NCI-H69 (cell line): ENCODE measurements at places on chromosomes 5 and 9.

DNA sequence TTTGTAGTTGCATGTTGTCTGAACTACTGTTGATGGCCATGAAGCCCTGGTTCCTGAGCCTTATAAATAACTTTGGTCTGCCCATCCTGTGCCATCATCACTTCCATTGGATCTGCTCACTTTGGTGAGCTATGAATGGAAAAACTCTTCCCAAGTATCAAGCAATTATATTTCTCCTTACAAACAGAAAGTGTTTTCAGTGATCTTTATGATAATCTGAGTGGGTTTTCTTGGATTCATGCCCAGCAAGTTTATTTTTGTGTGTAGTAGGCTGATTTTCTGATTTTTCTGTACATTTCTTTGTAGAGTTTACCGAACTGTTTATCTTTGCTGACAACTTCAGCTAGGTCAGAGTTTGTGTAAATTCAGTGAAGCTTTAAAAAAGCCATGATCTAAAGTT lies 31.0 kb downstream of the CAMK4 start:
- DNase-seq, result no peak

DNA sequence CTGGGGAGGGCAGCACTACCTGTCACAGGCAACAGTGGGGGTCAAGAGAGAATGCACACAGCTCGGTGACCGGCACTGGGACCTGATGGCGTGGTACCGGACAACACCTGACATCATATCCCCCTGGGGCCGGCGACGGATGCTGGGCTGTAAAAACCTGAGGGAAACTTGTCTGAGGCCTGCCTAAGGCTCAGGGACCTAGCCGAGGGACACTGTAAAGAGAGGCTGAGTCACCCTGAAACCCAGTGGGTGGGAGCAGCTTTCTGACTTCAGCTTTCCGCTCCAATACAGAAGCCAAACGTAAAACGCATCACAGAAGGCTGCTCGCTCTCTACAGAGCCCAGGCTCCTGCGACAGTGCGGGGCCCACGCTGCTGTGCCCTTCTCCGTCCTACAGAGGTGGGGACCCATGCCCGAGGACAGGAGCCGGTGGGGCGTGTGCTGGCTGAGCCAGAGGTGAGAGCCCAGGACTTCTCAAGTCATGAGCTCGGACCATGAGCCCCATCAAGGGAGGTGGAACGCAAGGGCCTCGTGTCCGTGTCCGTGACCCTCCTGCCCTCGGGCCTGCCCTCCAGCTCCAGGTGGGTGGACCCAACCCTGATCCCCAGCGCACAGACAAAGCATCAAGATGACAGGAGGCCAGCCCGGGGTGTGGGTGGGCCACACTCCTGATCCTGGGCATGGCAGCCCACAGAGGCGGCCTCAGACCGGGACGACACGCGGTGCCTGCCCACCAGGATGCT lies 5.3 kb downstream of the RALGDS start:
- no peak for DNase-seq

GRCh38 chr5:103793595-103794182 lies 231.1 kb upstream of the NUDT12 start:
- DNase-seq, result no peak

GRCh38 chr5:79886925-79887655 lies 104.0 kb downstream of the MTX3 start:
- no peak for DNase-seq

- DNase-seq, result peak; percentile 30
Measured at GRCh38 chr9:76891874-76892273, 14.0 kb downstream of the PRUNE2 start.

- peak; percentile 80 for DNase-seq
Measured at GRCh38 chr5:132180134-132180745, 47.4 kb downstream of the P4HA2 start.

DNA sequence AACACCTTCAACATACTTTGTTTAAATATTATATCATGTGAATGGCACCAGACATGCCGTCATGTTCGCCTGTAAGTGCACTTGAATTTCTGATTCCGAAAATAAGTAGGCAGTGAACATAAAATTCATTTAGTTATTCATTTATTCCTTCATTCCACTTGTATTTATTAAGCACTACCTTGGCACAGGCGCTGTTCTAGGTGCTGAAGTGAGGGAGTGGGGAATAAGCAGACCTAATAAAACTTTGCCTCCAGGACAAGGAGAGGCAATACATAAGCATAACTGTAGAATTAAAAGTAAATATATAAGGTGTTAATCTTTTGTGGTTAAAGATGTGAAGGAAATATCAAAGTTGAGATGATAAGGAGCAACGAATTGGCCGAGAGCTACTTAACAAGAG lies 297.4 kb downstream of the TENT4A start:
- DNase-seq, result no peak

DNA sequence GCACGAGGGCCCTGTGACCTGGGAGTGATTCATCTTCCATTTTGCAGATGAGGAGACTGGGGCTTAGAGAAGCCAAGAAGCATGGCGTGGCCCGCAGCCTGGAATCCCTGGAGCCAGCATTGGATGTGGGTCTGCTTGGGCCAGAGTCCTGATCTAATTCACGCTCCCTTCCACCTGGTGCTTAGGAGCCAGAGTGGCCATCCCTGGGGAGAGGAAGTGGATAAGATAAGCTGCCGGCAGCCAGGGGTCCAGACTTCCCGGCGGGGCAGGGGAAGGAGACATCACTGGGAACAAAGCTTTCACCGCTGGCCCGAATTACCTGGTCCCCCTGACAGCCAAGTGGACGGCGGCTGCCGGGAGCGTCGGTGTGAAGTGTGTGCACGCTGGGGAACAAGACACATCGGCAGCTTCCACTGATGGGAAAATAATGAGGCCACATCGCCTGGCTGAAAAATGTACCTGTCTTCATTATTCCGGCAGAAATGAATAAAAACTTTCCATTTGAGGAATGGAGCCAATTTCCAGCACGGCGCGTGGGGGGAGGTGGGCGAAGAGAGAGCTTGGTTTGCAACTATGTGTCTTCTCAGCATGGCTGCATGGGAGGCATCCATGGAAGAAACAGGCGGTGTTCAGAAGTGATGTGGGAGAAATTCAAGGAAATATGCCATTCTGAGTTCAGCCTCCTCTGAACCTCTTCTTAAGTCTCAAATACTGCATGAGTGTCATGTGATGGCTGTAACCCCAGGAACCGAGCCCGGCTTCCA lies 78.5 kb downstream of the OLFM1 start:
- no peak for DNase-seq

DNA sequence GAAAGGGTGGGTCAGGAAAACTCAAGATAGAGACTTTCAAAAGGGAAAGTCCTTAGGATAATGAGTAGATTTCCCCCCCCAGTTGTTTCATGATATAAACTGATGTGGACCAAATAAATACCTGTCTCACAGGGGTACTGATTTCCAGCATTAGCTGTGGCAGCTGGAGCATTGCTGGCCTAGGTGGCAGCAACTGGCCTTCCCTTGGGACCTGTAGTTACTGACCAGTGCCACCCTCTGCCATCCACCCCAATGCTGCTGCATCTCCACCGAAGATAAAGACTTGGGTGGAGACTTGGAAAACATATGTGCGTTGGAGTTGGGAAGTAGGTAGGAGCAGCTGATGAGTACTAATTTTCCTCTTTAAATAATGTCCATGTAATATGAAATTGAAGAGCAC lies 71.8 kb downstream of the SYK start:
- no peak for DNase-seq

DNA sequence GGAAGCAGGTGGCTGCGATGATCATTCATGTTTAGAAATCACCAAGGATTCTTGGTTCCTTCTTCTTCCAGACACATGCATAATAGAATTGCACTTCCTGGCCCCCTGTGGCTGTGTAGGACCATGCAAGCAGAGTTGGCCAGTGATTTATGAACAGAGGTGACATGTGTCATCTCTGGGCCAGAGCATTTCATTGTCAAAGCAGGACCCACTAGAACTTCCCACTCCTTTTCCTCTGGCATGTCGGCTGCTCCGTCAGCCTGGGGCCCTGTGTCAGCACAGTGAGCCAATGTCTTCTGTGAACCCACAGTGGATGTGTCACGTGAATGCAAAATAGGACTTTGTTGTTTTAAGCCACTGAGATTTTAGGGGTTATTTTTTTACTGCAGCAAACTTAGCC lies 59.2 kb downstream of the HSD17B3 start:
- DNase-seq, result peak; percentile 5

GRCh38 chr9:34502891-34503290 lies 19.9 kb downstream of the ENHO start:
- peak; percentile 71 for DNase-seq

DNA sequence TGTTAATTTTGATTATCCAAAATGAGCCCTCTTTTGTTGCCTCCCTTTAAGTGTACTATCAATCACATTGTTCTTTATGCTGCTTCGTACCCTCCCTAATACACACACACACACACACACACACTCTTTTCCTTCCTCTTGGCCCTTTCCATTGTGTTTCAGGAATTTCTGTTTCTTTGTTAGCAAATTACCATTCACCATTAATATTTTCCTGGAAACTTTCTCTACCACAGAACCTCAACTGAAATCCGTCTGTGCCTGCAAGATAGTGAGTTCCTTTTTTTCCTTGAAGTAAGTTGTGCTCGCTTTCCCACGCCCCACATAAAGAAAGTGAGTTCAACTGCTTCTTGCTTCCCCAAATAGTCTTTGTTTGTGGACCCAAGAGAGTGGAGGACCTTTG lies 61.8 kb downstream of the SMIM15 start:
- DNase-seq, result no peak

- DNase-seq, result no peak
Measured at GRCh38 chr5:135156337-135156714, 122.3 kb upstream of the PITX1 start.

- DNase-seq, result no peak
Measured at GRCh38 chr9:72554221-72554641, 32.8 kb downstream of the TMC1 start.

GRCh38 chr5:154547551-154547950 lies 69.5 kb upstream of the HAND1 start:
- no peak for DNase-seq

- no peak for DNase-seq
Measured at GRCh38 chr5:131224387-131225201, 39.3 kb upstream of the CDC42SE2 start.

DNA sequence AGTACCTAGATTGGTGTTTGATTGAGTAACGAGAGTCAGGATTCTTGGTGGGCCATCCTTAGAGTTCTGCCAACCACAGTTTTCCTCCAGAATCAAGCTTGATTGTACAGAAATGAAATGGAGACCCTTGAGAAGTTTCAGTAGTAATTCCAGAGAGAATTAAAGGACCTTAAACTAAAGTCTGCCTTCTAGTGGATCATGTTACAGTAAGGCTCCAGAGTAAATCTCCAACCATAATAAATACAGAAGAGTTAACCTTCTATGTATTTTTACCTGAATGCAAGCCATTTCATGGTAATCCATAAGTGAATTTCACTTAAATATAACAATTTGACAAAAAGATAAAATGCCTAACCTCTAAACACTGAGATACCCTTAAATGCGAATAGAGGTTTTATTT lies 53.0 kb upstream of the CNTLN start:
- no peak for DNase-seq

- DNase-seq, result peak; percentile 96
Measured at GRCh38 chr5:137395011-137395755, 103.9 kb downstream of the SPOCK1 start.

DNA sequence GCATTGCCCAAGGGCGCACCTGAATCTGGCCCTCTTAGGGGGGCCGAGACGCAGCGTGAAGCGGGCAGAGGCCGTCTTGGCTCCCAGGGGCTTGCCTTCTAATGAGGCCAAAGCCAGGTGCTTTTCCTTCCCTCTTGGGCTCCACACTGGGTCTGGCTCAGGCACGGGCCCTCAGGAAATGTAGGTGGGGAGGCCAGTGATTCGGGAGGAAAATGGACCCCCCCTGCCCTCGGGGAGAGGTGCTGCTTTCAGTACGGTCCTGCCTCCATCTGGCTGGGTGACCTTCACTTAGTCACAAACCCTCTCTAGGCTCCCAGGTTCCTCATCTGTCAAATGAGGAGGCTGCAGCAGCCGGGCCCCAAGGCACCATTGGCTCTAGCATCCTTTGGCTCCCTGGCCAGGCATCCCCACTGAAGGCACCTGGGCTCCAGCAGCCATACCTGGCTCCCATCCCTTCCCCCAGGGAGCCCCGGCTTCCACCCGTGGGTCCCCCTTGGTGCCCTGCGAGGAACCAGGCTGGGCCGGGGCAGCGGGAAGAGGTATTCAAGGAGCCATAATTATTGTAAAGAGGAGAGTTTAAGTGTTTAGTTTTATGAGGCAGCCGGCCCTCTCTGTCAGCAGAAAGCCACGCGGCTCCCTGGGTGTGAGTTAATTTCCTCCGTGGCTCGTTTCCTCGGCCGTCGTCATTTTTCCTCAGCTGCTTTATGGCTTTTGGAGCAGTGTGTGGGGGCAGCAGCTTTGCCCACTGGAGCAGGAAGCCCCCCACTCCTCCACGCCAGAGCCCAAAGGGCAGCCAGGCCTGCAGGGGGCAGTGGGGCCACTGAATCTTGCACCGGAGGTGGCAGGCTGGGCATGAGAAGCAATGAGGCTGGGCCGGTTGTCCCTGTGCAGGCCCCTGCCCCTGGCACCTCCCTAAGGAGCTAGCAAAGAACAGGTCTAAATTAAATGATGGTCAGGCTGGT lies 24.9 kb upstream of the UNC5A start:
- peak; percentile 57 for DNase-seq

GRCh38 chr5:155128786-155129512 lies 115.4 kb downstream of the KIF4B start:
- no peak for DNase-seq

GRCh38 chr9:2285416-2286332 lies 270.5 kb downstream of the SMARCA2 start:
- DNase-seq, result peak; percentile 14

GRCh38 chr5:56309262-56309826 lies 76.2 kb upstream of the ANKRD55 start:
- DNase-seq, result no peak

GRCh38 chr9:38047301-38048251 lies 21.5 kb downstream of the SHB start:
- peak; percentile 83 for DNase-seq

- no peak for DNase-seq
Measured at GRCh38 chr5:565782-566440, 41.7 kb upstream of the SLC9A3 start.
